ENCODE measurements at places on chromosomes 4 and X.

DNA sequence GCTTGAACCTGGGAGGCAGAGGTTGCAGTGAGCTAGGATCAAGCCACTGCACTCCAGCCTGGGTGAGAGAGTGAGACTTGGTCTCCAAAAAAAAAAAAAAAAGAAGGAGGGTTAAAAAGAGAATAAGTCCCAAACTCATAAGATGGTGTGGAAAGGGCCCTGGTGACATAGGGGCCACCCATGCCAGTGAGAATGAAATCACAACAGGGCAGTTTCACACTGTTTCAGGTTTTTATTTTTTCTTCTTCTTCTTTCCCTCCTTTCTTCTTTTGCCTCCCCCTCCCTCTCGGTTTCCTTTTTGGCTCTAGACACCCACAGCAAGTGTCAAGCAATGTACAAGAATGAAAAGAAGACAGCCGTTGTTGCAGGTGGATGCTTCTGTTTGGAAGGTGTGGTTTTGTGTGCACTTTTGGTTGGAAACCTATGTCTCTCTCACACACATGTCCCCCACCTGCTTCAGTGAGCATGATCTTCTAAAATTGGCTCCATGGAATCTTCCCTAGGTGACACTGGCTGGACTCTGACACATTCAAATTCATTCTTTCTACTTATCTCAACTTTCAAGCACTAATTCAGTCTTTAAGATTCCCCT is 14.4 kb upstream of the TLR8 start:
- no peak for DNase-seq

DNA sequence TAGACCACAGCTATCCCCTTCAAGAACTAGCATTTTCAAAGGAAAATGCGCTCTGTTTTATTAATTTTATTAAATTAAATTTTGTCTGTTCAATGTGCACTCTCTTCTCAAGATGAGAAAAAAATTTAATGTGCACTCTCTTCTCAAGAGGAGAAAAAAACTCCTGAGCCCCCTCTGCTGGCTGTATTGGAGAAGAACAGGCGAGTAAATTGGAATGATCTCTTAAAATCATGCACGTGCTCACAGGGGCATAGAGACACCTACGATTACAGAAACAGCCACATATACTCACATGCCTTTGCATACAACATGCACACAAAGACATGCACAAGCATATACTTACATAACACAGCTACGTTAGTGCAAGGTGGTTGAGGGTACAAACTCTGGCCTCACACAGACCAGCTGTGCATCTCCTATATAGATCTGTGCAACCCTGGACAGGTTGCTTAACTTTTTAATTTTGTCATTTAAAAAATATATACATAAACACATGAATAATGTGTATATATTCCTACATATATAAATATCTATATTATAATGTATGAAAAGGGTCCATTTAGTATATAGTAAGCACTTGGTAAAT is 176.2 kb upstream of the CXorf66 start:
- DNase-seq = no peak

DNA sequence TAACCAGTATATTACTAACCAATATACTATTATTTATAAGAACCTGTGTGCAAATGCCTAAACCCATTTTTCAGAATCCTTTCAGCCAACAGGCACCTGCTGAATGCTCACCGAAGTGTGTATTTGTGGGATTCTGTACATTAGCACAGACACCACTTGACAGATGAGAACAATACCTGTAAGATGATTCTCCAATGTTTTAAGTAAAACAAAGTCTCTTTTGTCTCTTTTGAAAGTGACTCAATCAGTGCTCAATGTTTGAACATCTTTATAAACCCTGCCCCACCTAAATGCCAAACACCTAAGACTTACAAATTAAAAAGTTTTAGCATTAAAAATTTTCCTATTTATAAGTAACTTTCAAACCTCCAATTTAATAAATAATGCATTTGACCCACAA is 763 bp downstream of the ASB9 start:
- DNase-seq = no peak

GRCh38 chrX:9770319-9770718 is 4.7 kb upstream of the GPR143 start:
- no peak for DNase-seq

- DNase-seq = peak; percentile 78
Observed at GRCh38 chrX:44651358-44651757, 108.7 kb upstream of the FUNDC1 start.

DNA sequence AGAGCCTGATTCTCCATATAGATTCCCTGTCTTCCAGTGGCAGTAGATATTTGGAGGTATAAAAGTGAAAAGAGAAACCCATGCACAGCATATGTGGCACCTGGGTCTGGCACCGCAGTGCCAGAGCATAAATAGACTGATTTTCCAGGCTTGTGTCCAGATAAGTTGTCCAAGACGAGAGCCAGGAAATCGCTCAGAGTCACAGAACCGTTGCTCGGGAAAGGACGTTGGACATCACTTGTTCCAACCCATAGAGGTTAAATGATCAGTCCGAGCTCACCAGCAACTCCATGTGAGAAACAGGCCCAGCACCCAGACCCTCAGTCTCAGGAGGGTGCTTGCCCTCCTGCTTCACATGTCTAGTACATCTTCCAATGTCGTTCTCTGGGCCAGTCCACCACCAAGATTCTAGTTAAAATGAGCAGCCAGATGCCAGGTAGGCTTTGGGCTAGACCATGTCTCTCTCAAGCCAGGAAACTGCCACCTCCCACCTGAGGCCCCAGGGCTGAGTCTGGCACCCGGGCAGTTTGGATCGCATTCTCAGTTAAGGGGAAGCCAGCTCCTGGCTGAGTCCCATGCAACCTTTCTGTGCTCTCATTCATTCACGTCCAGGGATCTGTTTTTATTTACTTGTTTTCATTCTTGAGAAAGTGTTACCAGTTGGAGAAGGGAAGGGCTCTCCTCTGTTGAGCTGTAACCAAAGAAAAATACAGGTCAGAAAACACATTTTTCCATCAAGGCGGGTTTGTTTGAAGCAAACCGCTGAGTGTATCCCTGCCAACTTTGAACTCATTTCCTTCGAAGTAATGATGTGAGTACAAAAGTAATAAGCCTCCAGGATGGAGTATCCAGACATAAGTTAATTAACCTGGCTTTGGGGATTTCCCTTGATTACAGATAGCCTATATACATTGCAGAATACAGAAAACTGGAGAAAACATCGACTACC is 91.7 kb downstream of the PHOX2B start:
- no peak for DNase-seq

- no peak for DNase-seq
Observed at GRCh38 chr4:81486502-81486901, 14.8 kb upstream of the RASGEF1B start.
